Peyer's patch (tissue), 4 donors: ENCODE measurements at places on chromosomes 4 and X. TPM values are rescaled to one million over a fixed set of nuclear protein-coding genes. Genes with fewer than 3 reads are reported as not detected.

CXCR3 gene
- 8.4 TPM for total RNA-seq

VSIG4 gene
- 51.1 TPM for total RNA-seq

GRCh38 chrX:97619499-97619898, 735.8 kb downstream of the RPA4 start:
- no peaks in the 10 kb centered on the region for H3K4me1 ChIP-seq
- no peak overlapping the region for H3K4me3 ChIP-seq
- H3K36me3 ChIP-seq, result no peaks in the 10 kb centered on the region

DNA sequence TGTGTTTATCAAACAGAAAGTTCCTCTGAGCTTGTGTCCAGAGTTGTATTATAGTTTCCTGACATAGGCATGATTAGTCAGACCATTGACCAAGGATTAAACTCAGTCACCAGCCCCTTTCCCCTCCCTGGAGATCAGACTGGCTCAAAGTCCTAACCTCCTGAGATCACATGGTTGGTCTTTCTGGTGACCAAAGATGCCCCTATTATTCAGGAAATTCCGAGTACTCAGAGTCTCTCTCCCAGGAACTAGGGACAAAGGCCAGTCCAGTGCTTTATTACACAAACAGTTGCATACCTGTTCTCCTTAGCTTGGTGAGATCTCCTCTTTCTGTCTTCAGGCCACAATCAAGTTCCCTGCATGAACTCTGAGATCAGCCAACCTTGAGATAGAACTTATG, 14.5 kb upstream of the ENPP6 start:
- no peaks in the 10 kb centered on the region for H3K36me3 ChIP-seq
- H3K27me3 ChIP-seq, result no peaks in the 10 kb centered on the region
- DNase-seq, result peak; percentile 60
- no peak overlapping the region for H3K4me3 ChIP-seq

GRCh38 chrX:40169193-40170101, 71.7 kb upstream of the BCOR start:
- DNase-seq, result peak; percentile 88
- peak overlapping the region; percentile 72 for H3K27ac ChIP-seq
- no peaks in the 10 kb centered on the region for H3K27me3 ChIP-seq
- H3K4me1 ChIP-seq, result no peaks in the 10 kb centered on the region
- H3K36me3 ChIP-seq, result no peaks in the 10 kb centered on the region

H2BW2 gene
- total RNA-seq, result not detected

DNA sequence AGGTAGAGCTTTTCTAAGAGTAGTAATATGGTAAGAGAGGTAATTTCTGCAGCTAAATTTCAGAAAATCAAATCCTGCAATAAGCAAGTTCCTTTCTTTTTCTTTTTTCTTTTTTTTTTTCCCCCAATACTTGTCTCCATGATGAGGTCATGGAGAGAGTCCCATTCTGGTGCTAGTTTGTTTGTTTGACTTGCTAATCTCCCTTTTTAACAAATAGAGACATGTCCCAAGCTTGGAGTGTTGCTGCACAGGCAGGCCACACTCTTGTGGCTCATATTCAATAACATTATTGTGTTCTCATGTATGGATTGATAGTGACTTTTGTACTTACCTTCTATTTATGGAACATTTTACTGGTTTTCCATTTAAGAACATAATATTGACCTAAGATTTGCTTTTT, 25.5 kb downstream of the PTPN13 start:
- no peaks in the 10 kb centered on the region for H3K27me3 ChIP-seq
- no peaks in the 10 kb centered on the region for H3K36me3 ChIP-seq
- H3K4me1 ChIP-seq, result no peaks in the 10 kb centered on the region
- DNase-seq, result no peak
- H3K27ac ChIP-seq, result no peak overlapping the region

KDR gene
- 7.0 TPM for total RNA-seq

GRCh38 chrX:129930941-129931410, 25.0 kb downstream of the UTP14A start:
- H3K27ac ChIP-seq, result peak overlapping the region; percentile 90
- H3K27me3 ChIP-seq, result no peaks in the 10 kb centered on the region
- no peaks in the 10 kb centered on the region for H3K4me1 ChIP-seq

GRCh38 chr4:182978152-182978827, 61.1 kb upstream of the DCTD start:
- H3K4me1 ChIP-seq, result no peaks in the 10 kb centered on the region
- no peak for DNase-seq
- H3K27me3 ChIP-seq, result no peaks in the 10 kb centered on the region
- no peak overlapping the region for H3K27ac ChIP-seq
- H3K4me3 ChIP-seq, result no peak overlapping the region
